ENCODE measurements at places on chromosomes 3 and 15.

DNA sequence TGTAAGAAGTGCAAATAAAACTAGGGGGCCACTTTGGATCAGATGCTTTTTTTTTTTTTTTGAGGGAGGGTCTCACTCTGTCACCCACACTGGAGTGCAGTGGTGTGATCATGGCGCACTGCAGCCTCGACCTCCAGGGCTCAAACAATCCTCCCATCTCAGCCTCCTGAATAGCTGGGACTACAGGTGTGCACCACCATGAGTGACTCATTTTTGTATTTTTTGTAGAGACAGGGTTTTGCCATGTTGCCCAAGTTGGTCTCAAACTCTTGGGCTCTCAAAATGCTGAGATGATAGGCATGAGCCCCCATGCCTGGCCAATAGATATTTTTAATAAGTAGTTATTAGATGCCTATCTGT lies 20.8 kb downstream of the CCR1 start:
- DNase-seq, result no peak

DNA sequence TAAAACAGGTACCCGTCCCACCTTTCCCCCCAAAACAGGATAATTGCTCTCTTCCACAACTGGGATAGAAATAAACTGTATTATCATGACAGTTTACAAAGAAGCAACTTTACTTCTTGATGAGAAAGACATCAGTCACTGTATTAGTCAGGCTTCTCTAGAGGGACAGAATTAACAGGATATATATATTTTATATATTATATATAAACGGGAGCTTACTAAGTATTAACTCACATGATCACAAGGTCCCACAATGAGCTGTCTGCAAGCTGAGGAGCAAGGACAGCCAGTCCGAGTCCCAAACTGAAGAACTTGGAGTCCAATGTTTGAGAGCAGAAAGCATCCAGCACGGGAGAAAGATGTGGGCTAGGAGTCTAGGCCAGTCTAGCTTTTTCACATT lies 18.4 kb upstream of the PLSCR4 start:
- DNase-seq, result no peak

GRCh38 chr3:172244011-172244410 lies 204.2 kb downstream of the GHSR start:
- no peak for DNase-seq

- no peak for DNase-seq
Observed at GRCh38 chr3:132789959-132790358, 67.8 kb upstream of the NPHP3 start.

DNA sequence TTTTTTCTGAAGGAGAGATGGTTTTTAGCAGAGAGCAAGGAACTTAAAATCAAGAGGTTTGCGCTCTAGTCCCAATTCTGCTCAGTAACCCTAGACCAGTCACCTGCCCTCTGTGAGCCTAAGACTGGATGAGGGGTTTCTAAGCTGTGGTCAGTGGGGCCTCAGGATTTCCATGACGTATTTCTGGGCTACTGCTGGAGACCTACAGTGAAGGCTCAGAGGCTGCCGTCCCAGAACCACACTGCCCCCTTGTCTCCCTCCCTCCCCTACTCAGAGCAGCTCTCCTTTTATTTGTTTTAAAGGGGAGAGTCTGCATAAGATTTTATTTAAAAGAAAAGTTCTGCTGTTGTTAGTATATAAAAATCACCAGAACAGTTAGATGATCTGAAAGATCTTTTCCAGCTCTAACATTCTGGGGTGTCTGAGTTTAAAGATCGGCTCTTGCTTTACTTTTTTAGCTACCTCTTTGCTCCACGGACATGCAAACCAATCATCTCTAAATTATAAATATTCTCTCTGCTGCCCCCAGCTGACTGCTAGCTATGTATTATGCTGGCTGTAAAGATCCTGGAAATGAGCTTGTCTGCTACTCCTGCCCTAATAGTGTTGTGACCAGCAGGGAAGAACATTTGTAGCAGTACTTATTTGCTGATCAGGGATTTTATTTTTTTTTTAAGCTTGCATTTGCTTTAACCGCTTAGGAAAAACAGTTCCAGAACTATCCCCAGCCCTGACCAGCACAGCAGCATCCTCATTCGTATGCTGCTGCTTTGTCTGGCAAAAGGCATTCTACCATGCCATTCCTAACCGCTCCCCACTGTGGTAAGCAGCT lies 28.6 kb upstream of the NDUFB4 start:
- DNase-seq, result no peak

DNA sequence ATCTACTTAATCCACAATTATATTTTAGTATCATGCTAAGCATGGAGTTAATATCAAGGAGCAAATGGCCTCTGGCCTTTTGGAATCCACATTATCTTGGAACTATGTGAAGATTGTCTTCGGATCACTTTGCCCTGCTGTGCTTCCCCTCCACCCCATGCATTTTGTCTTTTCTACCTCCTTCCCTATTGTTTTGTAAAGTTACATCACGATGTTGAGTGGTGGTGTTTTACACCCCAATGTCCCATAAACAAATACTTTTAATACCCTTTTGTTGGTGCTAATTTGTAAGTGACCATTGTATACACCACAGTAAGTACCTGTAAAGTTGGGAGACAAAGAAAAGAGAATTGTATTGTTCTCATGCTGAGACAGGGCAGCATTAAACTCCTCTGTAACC lies 258.4 kb upstream of the ZNF717 start:
- no peak for DNase-seq

DNA sequence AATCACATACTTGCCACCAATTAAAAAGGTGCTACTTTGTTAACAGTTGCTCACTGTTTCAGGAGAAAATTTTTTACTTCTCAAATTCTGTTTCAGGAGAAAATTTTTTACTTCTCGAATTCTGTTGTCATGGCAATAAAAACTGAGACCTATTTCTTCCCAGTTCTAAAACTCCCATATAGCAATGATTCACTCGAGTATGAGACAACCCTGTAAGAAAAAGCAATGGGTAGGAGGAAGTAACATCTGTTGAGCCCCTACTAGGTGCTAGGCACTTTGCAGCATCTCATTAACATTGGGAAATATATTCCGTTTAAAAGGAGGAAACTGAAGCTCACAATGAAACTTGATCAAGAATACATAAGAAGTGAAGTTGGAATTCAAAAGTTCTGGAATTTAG lies 35.1 kb upstream of the IGSF11 start:
- no peak for DNase-seq

DNA sequence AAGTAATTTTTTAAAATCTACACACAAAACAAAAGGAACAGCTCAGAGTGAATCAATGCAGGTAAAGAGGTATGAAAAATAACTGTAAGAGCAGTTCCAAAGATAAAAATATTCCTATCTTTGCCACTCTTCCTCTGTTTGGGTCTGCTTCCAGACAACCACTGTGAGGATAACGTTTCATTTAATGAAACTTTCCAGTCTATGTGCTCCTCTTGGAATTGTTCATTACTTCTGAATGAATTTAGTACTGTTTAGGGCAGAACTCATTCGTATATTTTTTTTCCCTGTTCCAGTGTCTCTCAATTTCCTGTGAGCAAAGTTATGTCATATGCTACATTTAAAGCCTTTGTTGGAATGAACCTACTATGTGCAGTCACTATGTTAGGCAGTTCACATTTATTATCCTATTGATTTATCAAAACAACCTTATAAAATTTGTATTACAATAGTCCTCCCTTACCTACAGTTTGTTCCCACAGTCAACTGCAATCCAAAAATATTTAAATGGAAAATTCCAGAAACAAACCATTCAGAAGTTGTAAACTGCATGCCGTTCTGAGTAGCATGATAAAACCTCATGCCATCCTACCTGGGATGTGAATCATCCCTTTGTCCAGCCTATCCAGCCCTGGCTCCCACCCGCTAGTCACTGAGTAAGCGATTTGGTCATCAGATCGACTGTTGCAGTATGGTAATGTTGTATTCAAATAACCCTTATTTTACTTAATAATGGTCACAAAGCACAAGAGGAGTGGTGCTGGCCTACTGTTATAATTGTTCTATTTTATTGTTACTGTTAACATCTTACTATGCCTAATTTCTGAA lies 98.1 kb downstream of the TMCC1 start:
- DNase-seq, result no peak

DNA sequence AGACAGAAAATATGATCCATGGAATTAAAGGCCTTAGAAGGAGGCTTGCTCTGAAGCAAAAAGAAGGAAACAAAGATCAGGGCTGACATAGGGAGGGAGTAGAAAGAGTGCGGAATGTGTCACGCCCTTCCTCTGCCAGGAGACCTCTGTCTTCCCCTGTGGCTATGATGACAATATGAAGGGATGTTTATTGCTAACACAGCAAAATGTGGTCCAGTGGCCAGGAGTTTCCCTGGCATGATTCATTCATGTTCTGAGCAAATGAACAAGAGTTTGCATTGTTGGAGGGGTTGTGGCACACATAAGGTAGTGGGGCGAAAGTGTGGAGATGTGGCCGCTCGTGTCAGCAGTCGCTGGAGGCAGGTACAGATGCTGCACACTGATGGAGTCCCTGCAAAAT lies 169.4 kb downstream of the SHQ1 start:
- DNase-seq, result no peak

DNA sequence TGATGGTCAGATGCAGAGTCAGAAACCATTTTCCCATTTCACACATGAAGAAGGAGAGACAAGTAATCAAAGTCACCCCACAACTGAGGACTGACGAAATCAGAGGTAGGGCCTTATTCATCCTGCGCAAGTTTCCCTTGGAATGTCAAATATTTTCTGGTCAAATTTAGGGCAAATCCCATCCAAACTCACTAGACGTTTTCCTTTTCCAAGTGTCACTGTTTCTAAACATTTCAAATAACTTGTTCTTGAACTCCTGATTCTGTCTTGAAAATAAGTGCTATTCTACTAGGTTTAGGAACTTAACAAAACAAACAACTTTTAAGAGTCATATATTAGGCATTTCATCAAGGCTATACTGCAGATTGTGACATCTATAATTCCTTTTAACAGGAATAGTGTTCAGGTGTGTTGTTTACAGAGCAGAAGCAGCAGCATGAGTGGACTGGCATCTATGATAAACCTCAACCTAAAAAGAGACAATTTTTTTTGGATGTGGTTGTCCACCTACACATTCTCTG lies 40.7 kb downstream of the SUMF1 start:
- no peak for DNase-seq

Data from caudate nucleus (tissue), 63 donors.